WERI-Rb-1 (cell line): ENCODE measurements at places on chromosomes 16 and 17.
A peak's percentile ranks its signal among the peaks of the same experiment; 100 is the strongest.

GRCh38 chr16:15606518-15607220, 36.3 kb downstream of the MARF1 start:
- DNase-seq: no peak

DNA sequence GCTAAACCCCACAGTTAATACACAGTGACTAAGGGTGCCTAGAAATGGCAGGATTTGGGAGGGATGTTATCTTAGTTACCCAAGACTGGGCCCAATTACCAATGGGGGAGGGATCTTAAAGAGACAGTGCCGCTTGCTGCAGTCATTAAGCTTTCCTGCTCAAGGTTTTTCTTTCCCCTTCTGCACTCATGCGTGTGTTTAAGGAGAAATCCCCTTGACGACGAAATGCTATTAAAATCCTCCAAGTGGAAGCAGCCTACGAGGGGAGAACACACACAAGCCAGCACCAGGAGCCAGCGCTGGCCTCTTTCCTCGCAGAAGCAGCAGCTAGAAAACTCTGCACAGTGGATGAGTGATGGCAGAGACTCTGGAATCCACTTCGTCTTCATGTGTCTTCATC, 22.0 kb downstream of the SALL1 start:
- peak; percentile 18 for DNase-seq

- no peak for DNase-seq
Observed at GRCh38 chr16:67749436-67750078, 30.4 kb upstream of the GFOD2 start.

- DNase-seq: no peak
Observed at GRCh38 chr16:49964316-49964715, 60.7 kb upstream of the CNEP1R1 start.

- DNase-seq: no peak
Observed at GRCh38 chr16:87186446-87186845, 130.7 kb downstream of the C16orf95 start.

DNA sequence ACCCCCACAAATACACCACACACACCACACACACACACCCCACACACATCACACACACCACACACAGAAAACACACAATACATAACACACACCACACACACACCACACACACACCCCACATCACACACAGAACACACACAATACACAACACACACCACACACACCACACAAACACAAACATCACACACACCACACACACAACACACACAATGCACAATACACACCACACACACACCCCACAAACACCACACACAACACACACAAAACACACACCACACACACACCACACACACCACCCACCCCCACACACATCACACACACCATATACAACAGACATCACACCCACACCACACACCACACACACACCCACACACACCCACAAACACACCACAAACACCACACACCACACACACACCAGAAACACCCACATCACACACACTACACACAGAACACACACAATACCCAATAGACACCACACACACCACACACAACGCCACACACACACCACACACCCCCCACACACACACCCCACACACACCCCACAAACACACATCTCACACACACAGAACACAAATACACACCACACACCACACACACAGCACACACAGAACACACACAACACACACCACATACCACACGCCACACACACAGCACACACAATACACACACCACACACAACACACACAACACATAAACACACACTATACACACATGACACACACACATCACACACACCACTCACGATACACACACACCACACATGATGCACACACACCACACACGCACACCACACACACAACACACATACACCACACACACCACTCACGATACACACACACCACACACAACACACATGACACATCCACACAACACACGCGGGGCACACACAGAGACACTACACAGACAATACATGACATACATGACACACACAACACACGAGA, 11.0 kb upstream of the GCGR start:
- DNase-seq: no peak

- DNase-seq: no peak
Observed at GRCh38 chr16:22961206-22961605, 147.2 kb downstream of the HS3ST2 start.

DNA sequence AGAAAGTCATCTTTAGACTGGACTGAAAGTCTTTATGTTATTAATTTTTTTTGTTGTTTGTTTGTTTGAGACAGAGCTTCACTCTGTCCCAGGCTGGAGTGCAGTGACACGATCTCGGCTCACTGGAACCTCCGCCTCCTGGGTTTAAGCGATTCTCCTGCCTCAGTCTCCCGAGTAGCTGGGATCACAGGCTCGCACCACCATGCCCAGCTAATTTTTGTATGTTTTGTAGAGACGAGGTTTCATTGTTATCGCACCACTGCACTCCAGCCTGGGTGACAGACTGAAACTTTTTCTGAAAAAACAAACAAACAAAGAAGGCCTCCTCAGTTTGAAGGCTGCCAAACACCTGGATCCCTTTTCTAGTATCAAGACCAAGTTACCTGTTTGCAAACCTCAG, 4.7 kb downstream of the BEAN1 start:
- DNase-seq: no peak
